SJCRH30 (cell line): ENCODE measurements at places on chromosomes 2 and 18. TPM values are rescaled to one million over a fixed set of nuclear protein-coding genes. Genes with fewer than 3 reads are reported as not detected.

The PID1 gene
- total RNA-seq = 6.3 and 6.6 TPM in 2 replicates

The CHRNG gene
- total RNA-seq = 25.2 and 36.6 TPM in 2 replicates

DNA sequence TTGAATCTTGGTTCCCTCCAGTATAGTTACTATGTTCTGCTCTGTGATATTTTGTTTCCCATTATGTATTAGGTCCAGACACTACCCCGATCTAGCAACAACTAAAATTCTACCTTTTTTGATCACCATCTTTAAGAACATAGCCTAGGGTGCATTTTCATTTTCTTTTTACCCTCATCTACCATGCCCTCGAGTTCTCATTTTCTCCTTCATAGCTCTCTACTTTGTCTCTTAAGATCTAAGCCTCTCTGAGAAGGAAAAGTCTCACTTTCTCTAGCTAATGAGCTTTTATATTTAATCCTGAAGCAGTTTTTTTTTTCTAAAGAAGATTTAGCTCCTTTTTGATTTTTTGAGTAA, 1089.4 kb upstream of the SLC39A10 start:
- H3K36me3 ChIP-seq = no peaks in the 10 kb centered on the region
- no peaks in the 10 kb centered on the region for H3K27me3 ChIP-seq
- no peak overlapping the region for H3K27ac ChIP-seq
- H3K4me3 ChIP-seq = no peak overlapping the region
- H3K4me1 ChIP-seq = no peaks in the 10 kb centered on the region
- DNase-seq = no peak

The LOXL3 gene
- 16.8 and 19.0 TPM in 2 replicates for total RNA-seq

GRCh38 chr18:36527051-36527450, 229.5 kb downstream of the FHOD3 start:
- no peaks in the 10 kb centered on the region for H3K36me3 ChIP-seq
- H3K4me1 ChIP-seq = no peaks in the 10 kb centered on the region
- DNase-seq = no peak
- no peak overlapping the region for H3K4me3 ChIP-seq
- H3K27ac ChIP-seq = no peak overlapping the region
